Endothelial cell (in vitro differentiated cells): ENCODE measurements at places on chromosomes 3 and 15. TPM values are rescaled to one million over a fixed set of nuclear protein-coding genes. Genes with fewer than 3 reads are reported as not detected.

CCNB2 gene
- total RNA-seq, result 16.5 TPM

ARNT2 gene
- total RNA-seq, result 0.87 TPM

COL6A5 gene
- total RNA-seq, result not detected

ECE2 gene
- not detected for total RNA-seq

CFAP44 gene
- 1.7 TPM for total RNA-seq

ATXN7 gene
- total RNA-seq, result 21.0 TPM

CMSS1 gene
- 25.8 TPM for total RNA-seq

CFAP100 gene
- not detected for total RNA-seq

GRCh38 chr15:39144613-39145499 lies 436.0 kb upstream of the THBS1 start:
- peaks cover 2% of the 10 kb centered on the region for H3K27me3 ChIP-seq
- no peaks in the 10 kb centered on the region for H3K36me3 ChIP-seq
- peaks cover 4% of the 10 kb centered on the region for H3K4me1 ChIP-seq
- no peak overlapping the region for H3K27ac ChIP-seq

GRCh38 chr15:57231559-57231958 lies 144.7 kb upstream of the CGNL1 start:
- H3K27ac ChIP-seq, result no peak overlapping the region
- H3K4me3 ChIP-seq, result no peak overlapping the region
- peaks cover 2% of the 10 kb centered on the region for H3K4me1 ChIP-seq
- H3K27me3 ChIP-seq, result peaks cover 2% of the 10 kb centered on the region
- no peak for DNase-seq
- H3K36me3 ChIP-seq, result peaks cover 18% of the 10 kb centered on the region

DNA sequence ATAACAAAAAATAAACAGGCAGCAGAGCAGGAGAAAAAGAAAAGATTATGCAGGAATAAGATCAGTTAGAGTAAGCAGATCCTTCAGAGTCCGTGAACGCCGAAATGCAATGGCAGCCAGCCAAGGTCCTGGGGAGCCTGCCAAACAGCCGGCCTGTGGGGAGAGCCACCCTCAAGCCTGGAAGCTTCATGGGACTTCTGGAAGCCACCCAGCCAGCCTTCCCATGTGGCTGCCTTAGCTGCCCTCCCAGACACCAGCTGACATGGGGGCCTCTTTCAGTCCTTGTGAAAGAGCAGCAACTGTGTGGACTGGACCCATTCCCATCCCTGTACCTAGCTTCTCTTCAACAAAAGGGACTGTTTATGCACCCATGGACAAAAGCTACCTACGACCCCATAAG lies 64.9 kb upstream of the RAD18 start:
- no peaks in the 10 kb centered on the region for H3K4me1 ChIP-seq
- no peaks in the 10 kb centered on the region for H3K36me3 ChIP-seq
- no peak overlapping the region for H3K4me3 ChIP-seq
- no peak overlapping the region for H3K27ac ChIP-seq
- no peaks in the 10 kb centered on the region for H3K27me3 ChIP-seq

DNA sequence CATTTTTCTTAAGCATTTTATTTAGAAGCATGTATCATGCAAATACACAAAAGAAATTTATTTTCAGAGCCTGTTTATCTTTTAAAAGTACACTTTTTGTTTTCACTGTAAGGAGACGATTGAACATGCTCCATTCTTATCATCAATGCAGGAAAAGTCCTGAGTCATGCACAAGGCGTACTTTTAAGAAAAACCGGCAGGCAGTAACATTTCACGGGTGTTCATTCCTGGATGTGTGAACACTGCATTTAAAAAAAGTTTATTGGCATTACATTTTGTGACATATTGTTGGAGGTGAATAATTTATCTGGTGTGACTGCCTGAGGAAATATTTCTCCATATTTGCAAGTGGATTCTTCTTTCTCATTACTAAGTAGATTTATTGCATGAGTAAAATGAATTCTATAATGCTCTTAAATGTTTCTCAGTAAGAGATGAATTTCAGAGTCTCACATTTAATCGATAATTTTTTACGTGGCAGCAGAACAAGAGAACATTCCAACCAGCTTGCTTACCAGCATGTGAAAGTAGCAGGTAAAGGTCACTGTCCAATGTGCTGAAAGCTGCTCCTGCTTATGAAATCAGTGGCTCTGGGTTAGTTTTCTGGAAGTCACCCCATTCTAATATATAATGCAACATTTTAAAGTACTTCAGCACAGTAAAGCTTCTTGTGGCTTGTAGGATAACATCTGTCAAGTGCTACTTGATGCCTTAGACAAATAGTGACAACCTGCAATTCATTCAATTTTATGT lies 87.0 kb downstream of the SV2B start:
- DNase-seq, result peak; percentile 50
- H3K4me3 ChIP-seq, result no peak overlapping the region
- no peaks in the 10 kb centered on the region for H3K4me1 ChIP-seq
- H3K36me3 ChIP-seq, result no peaks in the 10 kb centered on the region
- H3K27ac ChIP-seq, result no peak overlapping the region

DNA sequence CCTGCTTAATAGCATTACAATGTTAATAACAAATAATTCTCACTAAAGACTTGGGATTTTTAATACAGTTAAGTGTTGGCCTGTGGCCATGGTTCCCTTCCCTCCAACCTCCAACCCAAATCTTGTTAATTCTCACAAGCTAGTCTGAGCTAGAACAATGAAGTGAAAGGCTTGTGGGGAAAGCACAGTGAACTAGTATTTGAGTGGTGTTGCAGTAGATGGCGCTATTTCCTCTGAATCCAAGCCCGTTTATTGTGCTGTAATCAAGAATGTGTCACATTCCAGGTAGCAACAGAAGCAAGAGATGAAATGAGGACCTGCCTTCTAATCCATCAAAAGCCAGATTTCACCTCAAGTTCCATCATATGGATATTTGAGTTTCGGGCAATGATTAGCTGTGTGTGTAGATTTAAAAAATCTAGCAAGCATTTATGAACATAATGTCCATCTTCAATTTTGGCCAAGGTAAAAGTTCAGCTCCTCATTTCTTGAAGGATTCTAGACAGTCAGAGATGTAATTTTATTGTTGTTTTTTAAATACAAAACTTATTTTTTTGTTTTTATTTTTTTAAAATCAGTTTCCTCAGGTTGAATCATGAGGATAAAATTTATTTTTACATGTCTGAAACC lies 160.7 kb downstream of the SQOR start:
- peak; percentile 30 for DNase-seq
- H3K4me3 ChIP-seq, result no peak overlapping the region
- no peak overlapping the region for H3K27ac ChIP-seq
- H3K27me3 ChIP-seq, result peaks cover 6% of the 10 kb centered on the region
- no peaks in the 10 kb centered on the region for H3K36me3 ChIP-seq
- H3K4me1 ChIP-seq, result no peaks in the 10 kb centered on the region

- H3K27ac ChIP-seq, result no peak overlapping the region
- H3K4me3 ChIP-seq, result no peak overlapping the region
- H3K36me3 ChIP-seq, result no peaks in the 10 kb centered on the region
- peaks cover 4% of the 10 kb centered on the region for H3K27me3 ChIP-seq
Observed at GRCh38 chr15:30979457-30979856, 12.0 kb downstream of the MTMR10 start.

DNA sequence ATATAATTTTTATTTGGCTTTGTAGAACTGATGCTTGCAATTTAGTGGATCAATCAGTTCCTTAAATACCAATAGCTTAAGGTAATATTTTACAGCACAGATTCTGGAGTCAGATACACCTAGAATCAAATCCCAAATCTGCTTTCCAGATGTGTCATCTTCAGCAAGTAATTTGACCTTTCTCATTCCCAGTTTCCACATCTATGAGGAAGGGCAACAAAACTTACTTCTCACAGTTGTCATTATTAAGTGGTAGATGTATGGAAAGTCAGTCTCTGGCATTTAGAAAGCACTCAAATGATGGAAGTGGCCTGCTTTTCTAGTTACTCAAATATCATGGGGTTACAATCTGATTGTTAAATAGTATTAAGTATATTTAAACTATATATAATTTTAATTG lies 767.0 kb downstream of the CADM2 start:
- H3K27ac ChIP-seq, result no peak overlapping the region
- H3K4me3 ChIP-seq, result no peak overlapping the region
- no peak for DNase-seq
- no peaks in the 10 kb centered on the region for H3K27me3 ChIP-seq

GRCh38 chr3:155254445-155254844 lies 39.0 kb downstream of the STRIT1 start:
- no peaks in the 10 kb centered on the region for H3K4me1 ChIP-seq
- no peaks in the 10 kb centered on the region for H3K27me3 ChIP-seq
- no peaks in the 10 kb centered on the region for H3K36me3 ChIP-seq
- no peak overlapping the region for H3K27ac ChIP-seq
- no peak overlapping the region for H3K4me3 ChIP-seq
- DNase-seq, result no peak

DNA sequence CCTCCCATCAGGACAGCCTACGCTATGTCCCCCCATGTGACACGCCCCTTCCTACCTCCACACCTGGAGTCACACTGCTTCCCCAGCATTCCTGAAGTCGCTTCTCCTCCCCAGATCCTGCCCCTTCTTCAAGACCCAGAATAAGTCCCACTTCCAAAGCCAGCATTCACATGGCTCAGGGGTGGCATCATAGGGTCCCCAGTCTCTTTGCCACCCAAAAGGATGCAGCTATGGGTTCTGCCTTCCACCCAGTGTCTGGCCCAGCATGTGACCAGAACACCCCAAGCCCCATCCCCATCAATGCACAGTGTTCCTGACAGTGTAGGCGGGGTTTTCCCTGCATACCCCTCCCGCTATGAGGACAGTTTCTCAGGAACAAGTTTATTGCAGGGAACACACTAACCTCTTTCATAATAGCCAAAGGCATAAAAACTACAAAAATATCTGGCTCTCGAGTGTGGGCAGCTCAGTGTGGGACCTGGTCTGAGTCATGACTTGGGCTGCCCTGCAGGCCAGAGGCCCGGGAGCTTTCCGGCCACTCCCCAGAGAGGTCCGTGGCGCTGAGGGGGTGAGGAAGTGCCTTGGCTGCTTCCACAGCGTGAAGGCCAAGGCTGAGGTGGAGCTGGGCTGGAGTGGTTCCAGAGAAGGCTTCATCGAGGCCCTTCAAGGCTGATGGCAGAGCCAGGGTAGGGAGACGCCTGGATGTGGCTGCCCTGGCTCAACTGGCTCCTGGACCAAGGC lies 5.8 kb downstream of the ISLR start:
- DNase-seq, result no peak
- no peak overlapping the region for H3K27ac ChIP-seq
- H3K4me3 ChIP-seq, result no peak overlapping the region
- H3K36me3 ChIP-seq, result no peaks in the 10 kb centered on the region
- peaks cover 3% of the 10 kb centered on the region for H3K4me1 ChIP-seq

GRCh38 chr3:43540624-43541023 lies 81.2 kb downstream of the ANO10 start:
- H3K27ac ChIP-seq, result no peak overlapping the region
- DNase-seq, result no peak
- H3K4me3 ChIP-seq, result no peak overlapping the region
- H3K36me3 ChIP-seq, result peaks cover 3% of the 10 kb centered on the region
- no peaks in the 10 kb centered on the region for H3K27me3 ChIP-seq
